ENCODE measurements at places on chromosomes 16 and 17. TPM values are rescaled to one million over a fixed set of nuclear protein-coding genes. Genes with fewer than 3 reads are reported as not detected.
A peak's percentile ranks its signal among the peaks of the same experiment; 100 is the strongest.

MNT gene
- 47.4 TPM for total RNA-seq

SLC6A2 gene
- total RNA-seq: 4.6 TPM

SOCS7 gene
- total RNA-seq: 25.6 TPM

C1QTNF8 gene
- total RNA-seq: not detected

ZG16 gene
- total RNA-seq: not detected

GRCh38 chr17:49108318-49108717 is 24.3 kb upstream of the B4GALNT2 start:
- no peak for DNase-seq

GRCh38 chr17:34154961-34155730 is 99.9 kb upstream of the CCL2 start:
- no peak for DNase-seq

GRCh38 chr16:4048481-4048880 is 67.8 kb downstream of the ADCY9 start:
- DNase-seq: peak; percentile 26

DNA sequence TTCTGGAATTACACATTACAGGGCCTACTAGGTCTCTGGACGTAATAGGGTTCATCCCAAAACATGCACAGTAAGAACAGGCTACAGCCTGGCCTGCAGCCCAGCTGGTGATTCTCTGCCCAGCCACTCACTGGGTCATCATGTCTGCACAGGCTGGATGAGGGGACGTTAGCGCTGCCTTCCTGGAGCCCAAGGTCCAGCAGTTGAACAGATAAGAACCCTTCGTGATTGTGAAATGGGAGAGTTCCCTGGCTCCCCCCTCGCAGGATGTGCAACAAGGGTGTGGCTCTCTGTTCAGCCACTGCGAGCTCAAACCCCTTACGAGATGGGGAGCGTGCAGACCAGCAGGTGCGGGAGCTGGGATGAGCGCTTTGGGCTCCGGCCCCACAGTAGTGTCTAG is 200.0 kb upstream of the CDH5 start:
- no peak for DNase-seq

DNA sequence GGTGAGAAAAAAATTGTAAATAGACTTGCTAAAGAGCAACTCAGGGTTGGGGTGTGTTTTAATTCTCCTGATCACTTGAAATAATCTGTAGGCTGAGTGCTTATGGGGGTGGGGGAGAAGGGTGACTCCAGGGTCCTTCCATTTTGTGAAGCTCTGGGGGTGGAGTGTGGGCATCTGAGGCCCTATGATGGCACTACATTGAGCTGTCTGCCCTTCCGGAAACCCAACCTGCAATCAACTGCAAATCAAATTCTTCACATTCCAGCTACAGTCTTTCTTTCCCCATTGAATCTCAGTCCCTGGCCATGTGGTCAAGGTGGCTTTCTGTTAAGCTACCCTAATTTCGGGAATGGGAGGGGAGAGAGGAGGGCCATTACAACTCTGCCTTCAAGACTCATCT is 6.0 kb upstream of the CDC6 start:
- DNase-seq: no peak

- no peak for DNase-seq
Observed at GRCh38 chr17:71748872-71749271, 371.9 kb upstream of the SOX9 start.

- DNase-seq: no peak
Observed at GRCh38 chr17:37742762-37743611, 1.9 kb downstream of the HNF1B start.

- DNase-seq: no peak
Observed at GRCh38 chr16:7390974-7391373, 58.3 kb downstream of the RBFOX1 start.

GRCh38 chr16:71352466-71352865 is 6.1 kb upstream of the CALB2 start:
- no peak for DNase-seq

- DNase-seq: no peak
Observed at GRCh38 chr17:50508573-50509460, 578 bp downstream of the MYCBPAP start.

GRCh38 chr16:64627288-64627687 is 494.6 kb downstream of the CDH11 start:
- DNase-seq: no peak

DNA sequence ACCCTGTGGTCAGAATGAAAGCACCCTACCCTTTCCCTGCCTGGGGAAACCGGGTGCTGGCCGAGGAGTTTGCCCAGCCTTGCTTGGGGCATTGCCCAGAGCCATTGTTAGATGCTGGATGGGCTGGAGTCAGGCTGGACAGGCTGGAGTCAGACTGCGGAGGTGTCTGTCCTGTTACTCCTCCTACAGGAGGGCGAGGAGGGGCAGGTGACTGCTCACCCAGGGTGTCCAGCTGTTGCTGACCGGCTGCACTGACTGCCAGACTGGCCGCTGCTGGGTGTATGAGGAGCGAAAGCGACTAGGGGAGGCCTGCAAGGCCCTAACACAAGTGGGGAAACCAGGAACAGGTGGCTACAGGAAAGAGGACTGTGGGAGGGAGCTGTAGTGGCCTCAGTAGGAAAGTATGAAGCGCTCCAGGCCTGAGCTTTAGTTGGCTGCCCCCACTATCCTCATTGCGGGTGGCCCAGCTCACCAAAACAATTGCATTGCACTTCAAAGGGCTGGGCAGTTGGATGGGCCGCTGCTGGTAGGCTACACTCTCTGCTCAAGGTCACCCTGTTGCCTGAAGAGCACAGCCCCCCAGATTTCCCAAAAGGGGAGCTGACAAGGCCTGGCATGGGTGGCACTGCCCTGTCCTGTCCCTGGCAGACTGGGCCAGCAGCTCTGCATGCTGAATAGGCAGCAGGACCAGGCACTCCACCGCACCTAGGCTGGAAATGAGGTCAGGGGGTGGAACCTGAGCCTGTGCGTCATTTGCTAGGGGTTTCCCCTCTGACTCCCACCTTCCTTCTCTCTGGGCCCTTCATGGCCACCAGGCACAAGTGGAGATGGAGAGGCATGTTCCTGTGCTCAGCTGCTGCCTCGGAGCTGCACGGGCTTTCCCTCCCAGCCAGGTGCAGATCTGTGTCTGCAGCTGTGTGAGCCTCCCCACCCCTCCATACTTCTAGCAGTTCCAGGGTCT is 18.4 kb downstream of the LDHD start:
- no peak for DNase-seq
